Stimulated activated CD4-positive, alpha-beta T cell treated with anti-CD3 and anti-CD28 coated beads, Interleukin-1b, Interleukin-23, amount 100 ng/mL, for 24 hours (primary cell): ENCODE measurements at places on chromosomes 13 and 19.

- DNase-seq: no peak
Measured at GRCh38 chr13:111610081-111610480, 289.6 kb downstream of the TEX29 start.

GRCh38 chr13:80256352-80256932 lies 84.5 kb downstream of the SPRY2 start:
- no peak for DNase-seq

- DNase-seq: no peak
Measured at GRCh38 chr13:30151388-30151787, 156.0 kb downstream of the KATNAL1 start.

- DNase-seq: no peak
Measured at GRCh38 chr13:23725922-23726321, 155.7 kb downstream of the TNFRSF19 start.

- DNase-seq: no peak
Measured at GRCh38 chr19:19459073-19459472, 53.6 kb downstream of the GATAD2A start.

DNA sequence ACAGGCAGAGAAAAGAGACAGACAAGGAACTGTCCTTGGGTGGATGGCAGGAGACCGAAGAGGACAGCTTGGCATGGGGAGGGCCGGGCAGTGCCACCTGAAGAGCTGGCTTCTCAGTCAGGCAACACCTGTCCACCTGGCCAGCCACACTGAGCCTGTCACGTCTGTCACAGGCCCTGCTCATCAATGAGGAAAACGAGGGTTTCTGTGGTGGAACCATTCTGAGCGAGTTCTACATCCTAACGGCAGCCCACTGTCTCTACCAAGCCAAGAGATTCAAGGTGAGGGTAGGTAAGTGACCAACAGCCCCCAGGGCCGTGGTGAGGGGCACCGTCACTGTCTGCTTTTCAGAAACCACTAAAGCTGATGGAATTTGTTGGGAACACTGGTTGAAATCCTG lies 11.2 kb upstream of the PROZ start:
- DNase-seq: no peak

GRCh38 chr19:597406-598315 lies 8.0 kb downstream of the HCN2 start:
- no peak for DNase-seq

DNA sequence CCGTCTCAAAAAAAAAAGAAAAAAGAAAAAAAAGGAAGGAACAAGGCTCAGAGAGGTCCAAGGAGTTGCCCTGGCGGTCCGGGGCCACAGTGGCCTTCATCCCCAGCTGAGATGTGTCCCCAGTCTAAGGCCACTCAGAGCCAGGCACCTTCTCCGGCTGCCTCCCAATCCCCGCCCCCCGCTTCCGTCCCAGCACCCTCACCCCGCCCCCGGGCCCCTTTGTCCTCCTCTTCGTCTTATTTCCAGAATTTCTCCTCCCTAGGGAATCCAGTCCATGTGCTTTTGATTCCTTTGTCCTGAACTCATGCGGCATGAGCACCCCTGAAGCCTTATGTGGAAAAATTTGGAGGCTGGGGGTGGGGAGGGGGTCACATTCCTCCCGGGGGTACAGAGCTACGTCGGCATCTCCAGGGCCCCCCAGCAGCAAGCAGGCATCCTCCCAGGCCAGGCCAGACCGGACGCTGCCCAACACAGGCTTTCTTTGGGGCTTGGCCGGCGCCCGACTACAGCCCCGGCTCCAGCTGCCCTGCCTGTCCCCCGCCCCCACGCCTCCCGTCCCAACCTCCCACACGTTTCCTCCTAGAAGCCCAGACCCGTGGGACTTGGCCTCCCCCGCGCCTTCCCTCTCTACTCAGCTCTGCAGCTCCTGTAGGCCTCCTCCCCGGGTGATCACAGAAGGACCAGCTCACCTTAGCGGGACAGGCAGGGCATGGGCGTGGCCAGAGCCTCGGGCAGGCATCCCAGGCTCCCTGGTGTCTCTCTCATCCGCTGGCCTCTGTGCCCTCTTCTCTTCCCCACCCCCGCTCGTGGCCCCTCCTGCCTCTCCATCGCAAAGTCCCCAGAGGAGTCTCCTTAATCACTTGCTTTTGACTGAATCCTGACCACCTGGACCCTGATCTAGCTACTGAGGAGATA lies 17.8 kb upstream of the ADGRE5 start:
- no peak for DNase-seq

- no peak for DNase-seq
Measured at GRCh38 chr19:50657222-50657669, 8.0 kb downstream of the C19orf81 start.

DNA sequence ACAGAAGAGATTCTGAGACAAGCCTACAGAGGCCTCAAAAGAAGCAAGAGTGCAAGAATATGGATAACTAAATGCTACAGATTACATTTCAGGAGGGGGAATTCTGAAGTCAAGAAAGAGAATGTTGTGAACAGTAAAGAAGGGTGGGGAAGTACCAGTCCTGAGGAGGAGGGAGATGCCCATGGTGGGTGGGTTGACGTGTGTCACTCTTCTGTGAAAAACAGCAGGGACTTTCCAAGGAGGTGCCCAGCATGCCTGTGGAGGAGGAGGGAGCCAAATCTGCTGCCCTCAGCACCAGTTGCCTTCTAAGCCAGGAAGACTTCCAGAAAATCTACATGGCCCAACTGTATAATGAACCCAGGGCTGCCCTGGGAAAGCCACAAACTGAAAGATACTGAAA lies 87.7 kb downstream of the SGCG start:
- no peak for DNase-seq

DNA sequence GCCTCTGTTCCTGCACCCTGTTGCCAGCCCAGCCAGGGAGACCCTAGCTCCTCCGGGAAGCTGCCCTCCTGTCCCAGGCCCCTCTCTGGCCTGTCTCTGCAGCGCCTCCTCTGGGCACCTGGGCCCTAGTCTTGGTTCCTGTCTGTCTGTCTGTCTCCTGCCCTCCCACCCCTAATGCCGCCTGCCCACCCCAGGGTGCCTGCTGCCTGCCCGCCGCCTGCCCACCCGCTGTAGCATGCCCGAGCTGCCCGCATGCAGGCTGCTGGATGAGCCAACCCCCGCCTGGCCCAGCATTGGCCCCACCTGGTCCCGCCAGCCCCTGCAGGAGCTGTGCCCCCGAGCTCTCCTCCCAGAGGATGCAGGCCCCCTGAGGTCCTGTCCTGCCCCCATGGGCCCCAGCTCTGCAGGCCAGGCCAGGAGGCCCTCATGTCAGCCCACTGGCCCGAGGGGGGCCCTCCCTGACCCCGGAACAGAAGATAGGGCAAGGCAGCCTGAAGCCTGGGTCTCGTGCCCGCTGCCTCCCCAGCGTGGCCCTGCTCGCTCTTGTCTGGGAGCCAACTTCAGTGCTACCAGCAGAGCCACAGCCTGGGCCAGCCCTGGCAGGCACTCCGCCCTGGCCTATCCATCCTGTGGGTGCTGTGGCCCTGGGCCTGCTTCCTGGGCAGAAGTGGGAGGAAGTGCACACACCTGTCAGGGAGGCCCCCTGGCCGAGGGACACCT lies 5.2 kb downstream of the MAP2K7 start:
- no peak for DNase-seq

- DNase-seq: no peak
Measured at GRCh38 chr19:35118268-35119020, 2.8 kb downstream of the FXYD3 start.

GRCh38 chr19:43318203-43318602 lies 35.3 kb upstream of the CD177 start:
- DNase-seq: no peak

GRCh38 chr13:36553491-36553890 lies 120.3 kb upstream of the SERTM1 start:
- DNase-seq: no peak

DNA sequence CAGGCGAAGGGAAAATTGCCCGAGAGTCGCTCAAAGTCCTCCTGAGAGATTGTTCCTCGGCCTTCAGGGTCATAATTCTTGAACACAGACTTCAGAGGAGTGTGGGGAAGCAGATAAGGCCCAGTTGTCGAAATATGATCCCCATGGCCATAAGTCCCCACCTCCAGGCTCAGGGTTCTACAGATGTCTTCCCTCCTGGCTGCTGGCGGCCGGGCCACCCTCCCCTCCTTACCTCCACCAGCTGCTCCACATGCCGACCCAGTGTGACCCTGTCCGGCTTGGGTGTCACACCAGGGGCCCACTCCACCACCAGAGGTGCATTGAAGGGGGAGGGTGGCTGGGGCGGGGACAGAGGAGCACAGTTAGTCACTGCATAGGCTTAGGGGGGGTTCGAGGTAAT lies 10.1 kb downstream of the FAM98C start:
- no peak for DNase-seq

GRCh38 chr13:48402325-48402932 lies 10.5 kb downstream of the LPAR6 start:
- DNase-seq: no peak

DNA sequence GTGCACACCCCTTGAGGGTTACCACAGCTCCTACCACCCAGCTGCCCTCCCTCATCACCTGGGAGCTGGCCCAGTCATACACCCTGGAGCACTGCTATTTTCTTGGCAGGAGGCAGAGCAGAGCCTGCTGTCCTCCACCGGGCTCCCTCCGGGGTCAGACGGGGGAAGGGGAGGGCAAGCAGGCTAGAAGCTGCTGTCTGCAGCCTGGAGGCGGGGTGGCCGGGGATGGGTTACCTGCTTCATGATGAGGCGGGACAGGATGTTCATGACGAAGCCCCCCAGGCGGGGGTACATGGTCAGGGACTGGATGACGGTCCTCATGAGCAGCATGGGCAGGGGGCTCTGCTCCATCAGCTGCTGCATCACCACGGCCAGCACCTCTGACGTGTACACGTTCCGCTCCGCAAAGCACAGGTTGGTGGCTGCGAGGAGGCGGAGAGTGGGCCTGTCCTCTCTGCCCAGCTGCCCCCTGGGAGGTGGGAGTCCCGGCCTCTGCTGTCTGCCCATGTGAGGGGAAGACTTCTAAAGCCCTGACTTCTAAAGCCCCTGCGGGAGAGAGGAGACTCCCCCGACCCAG lies 2.7 kb upstream of the RSPH6A start:
- no peak for DNase-seq

GRCh38 chr19:23917856-23918255 lies 3.2 kb downstream of the ZNF726 start:
- DNase-seq: no peak

DNA sequence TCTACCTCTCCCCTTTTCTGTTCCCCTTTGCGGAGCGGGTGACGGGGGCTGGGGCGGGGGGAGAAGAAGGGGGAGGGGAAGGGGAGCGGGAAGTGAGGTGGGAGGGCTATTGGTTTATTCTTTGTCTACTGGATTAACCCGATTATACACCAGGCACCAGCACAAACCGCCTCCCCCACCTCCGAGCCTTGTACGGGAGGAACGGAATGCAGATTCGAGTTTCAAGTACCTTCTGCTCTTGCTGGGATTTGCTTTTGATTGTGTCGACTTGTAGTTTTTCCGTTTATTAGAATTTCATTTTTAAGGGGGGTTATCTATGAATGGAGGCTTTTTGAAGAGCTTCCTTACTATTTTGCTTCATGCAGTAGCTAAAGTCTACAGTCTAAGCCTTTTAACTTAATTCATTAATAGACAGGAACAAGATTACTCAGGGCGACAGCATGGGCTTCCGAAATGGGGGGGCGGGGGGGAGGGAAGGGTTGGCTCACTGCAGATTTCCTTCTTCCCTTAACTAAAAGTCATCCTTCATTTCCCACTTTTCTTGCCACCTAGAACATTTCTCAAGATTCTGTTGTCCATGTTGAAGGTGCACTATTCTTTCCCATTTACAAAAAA lies 937 bp upstream of the SPRY2 start:
- DNase-seq: no peak

DNA sequence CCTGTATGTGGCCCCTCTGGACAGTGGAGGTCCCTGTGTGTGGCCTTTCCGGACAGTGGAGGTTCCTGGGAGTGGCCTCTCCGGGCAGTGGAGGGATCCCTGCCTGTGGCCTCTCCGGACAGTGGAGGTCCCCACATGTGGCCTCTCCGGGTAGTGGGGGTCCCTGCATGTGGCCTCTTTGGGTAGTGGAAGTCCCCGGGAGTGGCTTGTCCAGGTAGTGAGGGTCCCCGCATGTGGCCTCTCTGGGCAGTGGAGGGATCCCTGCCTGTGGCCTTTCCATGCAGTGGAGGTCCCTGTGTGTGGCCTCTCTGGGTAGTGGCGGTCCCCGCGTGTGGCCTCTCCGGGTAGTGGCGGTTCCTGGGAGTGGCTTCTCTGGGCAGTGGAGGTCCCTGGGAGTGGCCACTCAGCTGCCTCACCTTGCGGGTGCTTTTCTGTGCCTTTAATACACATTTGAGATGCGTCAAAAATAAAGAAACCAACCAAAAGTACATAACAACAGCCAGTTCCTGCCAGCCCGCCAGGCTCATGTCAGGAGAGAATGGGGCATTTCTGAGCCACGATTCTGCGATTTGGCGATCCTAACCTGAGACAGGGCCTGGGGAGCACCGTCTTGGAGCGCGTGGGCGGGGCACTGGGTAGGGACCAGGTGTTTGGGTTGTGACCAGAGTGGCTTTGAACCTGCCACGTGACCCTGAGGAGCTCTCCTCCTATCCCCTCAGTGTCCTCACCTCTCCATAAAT lies 194.7 kb downstream of the ZNF536 start:
- DNase-seq: no peak

GRCh38 chr13:27076421-27076820 lies 95.2 kb downstream of the USP12 start:
- no peak for DNase-seq

DNA sequence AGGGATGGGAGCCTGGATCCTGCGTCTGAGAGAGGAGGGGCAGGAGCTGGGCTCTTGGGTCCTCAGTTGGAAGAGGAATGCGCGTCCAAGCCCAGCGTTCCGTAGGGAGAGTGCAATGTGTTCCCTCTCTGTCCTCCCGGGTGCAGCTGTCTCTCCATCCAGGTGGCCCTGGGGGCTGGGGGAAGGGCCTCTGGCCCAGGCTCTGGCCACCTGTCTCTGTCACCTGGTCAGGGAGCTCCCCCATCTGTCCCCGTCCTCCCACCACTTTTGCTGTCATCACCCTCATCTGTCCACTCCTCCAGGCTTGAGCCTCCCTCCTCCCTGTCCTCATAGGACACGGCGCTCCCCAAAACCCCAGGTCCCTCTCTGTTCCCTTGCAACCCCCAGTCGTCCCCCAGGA lies 3.7 kb upstream of the SBK2 start:
- DNase-seq: no peak

- DNase-seq: no peak
Measured at GRCh38 chr13:111936267-111936925, 130.6 kb upstream of the SOX1 start.

- no peak for DNase-seq
Measured at GRCh38 chr13:98977568-98978265, at the start of gene DOCK9. TSS of gene DOCK9 (minus strand) at chr13:98978064. CDS start at chr13:98977909, 155 bp downstream.

DNA sequence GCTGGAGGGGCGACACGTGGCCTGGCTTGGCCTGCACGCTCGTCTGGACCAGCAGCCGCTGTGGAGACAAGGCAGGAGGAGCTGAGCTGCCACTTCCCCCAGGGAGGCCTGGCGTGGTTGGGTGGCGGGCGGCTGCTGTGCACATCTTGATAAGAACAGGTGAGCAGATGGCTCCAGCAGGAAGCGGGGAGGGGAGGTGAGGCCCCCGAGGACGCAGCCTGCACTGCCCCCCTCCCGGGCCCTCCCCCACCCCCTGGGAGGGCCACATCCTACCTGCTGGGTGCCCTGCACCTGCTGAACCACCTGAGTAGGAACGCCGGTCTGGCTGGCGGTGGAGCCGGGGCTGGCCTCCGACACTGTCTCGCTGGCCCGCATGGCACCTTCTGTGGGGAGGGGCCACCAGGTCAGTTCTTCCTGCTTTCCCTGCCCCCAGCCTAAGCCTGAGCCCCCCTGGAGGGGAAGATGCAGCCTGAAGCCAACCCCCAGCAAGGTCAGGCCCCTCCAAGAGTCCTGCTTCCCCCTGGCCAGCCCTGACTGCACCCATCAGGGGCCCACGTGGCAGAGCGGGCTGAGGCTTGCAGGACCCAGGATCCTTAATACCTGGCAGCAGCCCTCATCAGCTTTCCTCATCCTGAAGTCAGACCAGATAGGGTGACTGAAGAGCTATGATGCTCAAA lies 22.8 kb downstream of the RFX1 start:
- DNase-seq: no peak
